ENCODE measurements at places on chromosomes 1 and 21.

- DNase-seq, result no peak
Measured at GRCh38 chr1:112575154-112575804, 43.7 kb downstream of the ST7L start.

- no peak for DNase-seq
Measured at GRCh38 chr1:21703318-21703963, 34.3 kb upstream of the RAP1GAP start.

DNA sequence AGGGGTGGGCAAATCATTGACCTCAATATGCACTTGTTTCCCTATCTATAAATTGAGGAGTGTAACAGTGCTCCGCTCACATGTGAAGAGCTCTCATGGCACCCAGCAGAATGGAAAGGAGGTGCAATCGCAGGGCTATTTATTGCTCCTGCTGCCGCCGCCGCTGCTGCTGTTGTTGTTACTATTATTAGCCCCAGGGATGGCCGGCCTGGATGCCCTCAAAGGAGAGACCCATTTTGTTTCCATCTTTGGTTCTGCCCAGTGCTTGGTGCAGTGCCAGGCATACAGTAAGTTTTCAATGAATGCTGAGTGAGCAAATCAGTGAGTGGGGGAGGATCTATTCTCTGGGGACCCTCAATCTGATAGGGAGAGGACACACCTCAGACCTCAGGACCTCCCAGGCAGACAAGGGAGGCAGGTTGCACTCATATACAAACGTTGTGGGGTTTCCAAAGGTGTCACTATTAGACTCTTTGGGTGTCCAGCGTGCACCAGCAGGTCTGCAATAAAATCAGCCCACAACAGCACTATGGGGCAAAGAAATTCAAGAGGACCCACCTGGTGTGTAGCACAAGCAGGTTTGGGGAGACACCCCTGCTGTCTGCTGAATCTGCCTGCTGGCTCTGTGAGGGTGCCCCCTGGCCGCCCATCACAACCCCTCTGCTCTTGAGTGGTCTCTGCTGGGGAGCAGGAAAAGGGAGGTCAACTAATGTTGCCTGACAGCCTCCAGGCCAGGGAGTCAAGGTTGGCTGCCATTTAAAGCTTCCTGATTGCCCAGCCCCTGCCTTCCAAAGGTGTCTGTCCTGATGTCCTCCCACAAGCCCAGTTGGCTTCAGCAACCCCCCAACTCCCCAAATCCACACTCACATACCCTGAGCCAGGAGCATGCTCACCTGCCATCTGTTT lies 136.3 kb downstream of the ACTL8 start:
- no peak for DNase-seq

- no peak for DNase-seq
Measured at GRCh38 chr1:204031098-204031710, 41.7 kb upstream of the SOX13 start.

DNA sequence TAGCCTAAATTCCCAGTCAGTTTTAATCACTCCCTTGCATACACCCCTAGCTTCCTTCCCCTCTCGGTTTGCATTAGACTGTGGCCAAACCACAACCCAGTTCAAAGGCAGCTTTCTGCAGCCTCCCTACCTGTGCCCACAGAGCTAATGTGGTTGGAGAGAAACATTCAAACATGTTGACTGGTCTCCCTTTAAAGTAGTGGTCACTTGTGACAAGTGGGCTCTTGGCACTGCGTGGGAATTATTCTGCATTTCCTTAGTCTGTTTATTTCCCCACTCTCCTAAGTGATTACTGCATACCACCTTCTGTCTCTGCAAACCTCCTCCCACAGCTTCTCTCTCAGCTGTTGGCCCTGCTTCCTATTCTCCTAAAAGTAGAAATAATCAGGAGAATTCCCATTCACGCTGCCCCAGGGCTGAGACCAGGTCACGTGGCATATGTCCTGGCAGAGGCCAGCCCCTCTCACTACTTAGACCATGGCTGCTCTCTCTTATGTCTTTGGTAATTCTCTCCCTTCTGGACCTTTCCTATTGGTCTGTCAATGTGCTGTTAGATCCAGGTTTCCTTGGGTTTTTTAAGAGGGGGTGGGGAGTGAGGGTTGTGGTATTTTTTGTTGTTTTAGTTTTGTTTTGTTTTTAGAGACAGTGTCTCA lies 38.4 kb upstream of the CD101 start:
- DNase-seq, result no peak

GRCh38 chr1:14494911-14495310 lies 103.6 kb upstream of the KAZN start:
- no peak for DNase-seq

GRCh38 chr1:226601456-226601855 lies 52.9 kb downstream of the STUM start:
- no peak for DNase-seq

GRCh38 chr21:20968391-20968790 lies 29.8 kb upstream of the NCAM2 start:
- DNase-seq, result no peak

DNA sequence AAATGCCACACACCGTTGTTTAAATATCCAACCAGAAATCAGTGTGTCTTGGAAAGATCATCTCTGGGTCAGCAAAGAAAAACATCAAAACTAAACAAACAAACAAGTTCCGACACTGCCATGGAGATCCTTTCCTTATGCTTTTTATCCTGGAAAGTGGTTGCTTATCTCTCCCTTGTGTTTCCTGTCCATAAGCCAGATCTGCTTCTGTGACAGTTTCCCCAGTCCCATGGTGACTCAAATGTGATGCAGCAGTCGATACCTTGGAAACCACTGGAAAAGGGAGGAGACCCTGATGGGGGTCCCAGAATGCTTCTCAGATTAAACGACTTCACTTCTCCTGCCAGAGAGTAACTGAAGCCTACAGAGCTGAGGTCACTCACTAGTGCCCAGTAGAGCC lies 94.7 kb downstream of the DMRTA2 start:
- no peak for DNase-seq

GRCh38 chr1:2266301-2266975 lies 38.3 kb downstream of the SKI start:
- no peak for DNase-seq

GRCh38 chr1:184300446-184300845 lies 86.4 kb upstream of the C1orf21 start:
- no peak for DNase-seq

GRCh38 chr1:61323681-61324328 lies 241.4 kb downstream of the NFIA start:
- no peak for DNase-seq

- no peak for DNase-seq
Measured at GRCh38 chr1:76998582-76999223, 131.4 kb downstream of the ST6GALNAC5 start.

DNA sequence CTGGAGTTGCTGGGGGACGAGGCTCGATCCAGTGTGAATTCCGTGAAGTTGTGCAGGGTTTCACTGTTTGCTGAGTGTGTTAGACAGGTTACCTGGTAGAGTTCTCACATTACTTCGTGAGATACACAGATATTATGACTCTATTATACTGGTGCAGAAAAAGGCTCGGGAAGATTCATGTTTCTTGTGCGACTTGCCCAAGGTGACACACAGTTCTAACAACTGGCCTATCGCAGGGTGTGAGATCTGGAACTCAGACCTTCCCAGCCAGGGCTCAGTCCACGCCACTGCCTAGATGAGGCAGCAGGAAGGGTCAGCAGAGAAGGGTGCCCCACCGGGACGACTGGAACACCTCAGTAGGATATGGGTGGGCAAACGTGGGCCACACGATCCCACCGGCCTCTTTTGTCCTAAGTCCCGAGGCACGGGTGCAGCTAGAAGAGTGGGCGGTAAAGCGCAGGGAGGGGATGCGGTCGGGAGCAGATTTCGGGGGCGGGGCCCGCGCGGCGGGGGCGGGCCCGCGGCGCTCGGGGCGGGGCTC lies 296 bp upstream of the RNPEP start:
- peak; percentile 46 for DNase-seq

DNA sequence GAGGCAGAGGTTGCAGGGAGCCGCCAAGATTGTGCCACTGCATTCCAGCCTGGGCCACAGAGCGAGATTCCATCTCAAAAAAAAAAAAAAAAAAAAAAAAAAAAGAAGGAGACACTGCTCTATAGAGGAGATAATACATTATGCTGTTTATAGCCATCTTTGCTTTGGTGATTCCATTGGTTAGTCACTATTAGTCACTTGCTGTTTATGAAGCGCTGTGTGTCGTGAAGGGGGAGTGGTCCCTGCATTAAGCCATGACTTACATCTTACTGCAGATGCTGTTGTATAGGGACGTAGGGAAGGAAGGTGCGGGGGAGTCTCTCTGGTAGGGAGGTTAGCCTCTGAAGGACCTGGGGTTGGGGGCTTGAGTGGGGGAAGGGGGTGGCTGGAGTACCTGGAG lies 48.3 kb downstream of the HUNK start:
- no peak for DNase-seq

GRCh38 chr1:157429601-157430240 lies 122.6 kb downstream of the FCRL5 start:
- DNase-seq, result no peak

- DNase-seq, result no peak
Measured at GRCh38 chr1:152505083-152505482, 5.5 kb upstream of the LCE5A start.

DNA sequence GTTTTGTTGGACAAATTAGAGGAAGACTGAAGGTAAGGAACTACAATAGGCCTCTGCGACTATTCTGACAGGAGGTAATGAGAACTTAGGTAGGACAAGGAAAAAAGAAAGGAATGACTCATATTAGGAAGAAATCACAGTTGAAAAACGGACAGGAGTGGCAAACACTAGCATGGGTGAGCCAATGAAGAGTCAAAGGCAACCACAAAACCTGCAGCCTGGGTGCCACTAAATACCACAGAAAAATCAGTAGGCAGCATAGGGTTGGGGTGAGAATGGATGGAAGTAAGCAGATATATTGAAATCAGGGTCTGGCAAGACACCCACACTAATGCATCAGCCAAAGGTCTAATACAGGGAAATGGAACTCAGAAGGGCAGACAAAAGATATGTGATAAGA lies 10.0 kb downstream of the RBM34 start:
- no peak for DNase-seq

GRCh38 chr1:224383218-224383617 lies 26.5 kb downstream of the CNIH4 start:
- DNase-seq, result no peak

DNA sequence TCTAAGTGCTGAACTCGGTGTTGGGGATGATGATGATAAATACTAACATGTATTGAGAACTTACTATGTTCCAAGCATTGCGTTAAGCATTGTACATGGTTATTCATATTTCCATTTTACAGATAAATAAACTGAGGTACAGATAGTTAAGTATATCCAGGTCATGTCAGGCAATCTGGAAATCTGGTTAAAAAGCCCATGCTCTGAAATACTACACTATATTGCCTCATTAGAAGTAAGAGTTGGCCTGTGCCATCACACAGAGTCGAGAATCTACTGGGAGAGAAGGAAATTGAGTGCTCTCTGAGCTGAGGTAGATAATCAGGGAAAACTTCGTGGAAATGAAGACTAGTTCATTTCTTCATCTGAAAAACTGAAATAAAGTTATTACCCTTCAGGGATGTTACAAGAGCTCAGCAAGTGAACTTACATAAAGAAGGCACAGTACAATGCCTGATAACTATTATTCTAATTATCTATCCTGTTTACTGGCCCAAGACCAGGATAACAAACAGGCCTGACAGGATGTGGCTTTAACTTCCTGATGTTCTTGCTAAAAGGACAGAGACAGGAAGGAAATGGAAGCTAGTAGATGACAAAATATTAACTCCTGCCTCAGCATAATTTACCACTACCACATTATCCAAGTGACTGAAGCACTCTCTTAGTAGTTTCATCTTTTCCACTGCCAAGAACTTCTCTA lies 85.6 kb downstream of the EPS15 start:
- no peak for DNase-seq

DNA sequence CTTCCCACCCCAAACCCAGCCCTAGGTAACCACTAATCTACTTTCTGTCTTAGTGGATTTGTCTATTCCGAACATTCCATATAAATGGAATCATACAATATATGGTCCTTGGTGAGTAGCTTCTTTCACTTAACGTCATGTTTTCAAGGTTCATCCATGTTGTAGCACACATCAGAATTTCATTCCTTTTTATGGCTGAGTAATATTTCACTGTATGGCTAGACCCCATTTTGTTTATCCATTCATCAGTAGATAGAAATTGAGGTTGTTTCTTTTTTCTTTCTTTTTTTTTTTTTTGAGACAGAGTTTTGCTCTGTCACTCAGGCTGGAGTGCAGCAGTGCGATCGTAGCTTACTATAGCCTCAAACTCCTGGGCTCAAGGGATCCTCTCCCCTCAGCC lies 3.2 kb downstream of the SPATA21 start:
- no peak for DNase-seq

- no peak for DNase-seq
Measured at GRCh38 chr1:234589064-234589800, 20.7 kb downstream of the IRF2BP2 start.

DNA sequence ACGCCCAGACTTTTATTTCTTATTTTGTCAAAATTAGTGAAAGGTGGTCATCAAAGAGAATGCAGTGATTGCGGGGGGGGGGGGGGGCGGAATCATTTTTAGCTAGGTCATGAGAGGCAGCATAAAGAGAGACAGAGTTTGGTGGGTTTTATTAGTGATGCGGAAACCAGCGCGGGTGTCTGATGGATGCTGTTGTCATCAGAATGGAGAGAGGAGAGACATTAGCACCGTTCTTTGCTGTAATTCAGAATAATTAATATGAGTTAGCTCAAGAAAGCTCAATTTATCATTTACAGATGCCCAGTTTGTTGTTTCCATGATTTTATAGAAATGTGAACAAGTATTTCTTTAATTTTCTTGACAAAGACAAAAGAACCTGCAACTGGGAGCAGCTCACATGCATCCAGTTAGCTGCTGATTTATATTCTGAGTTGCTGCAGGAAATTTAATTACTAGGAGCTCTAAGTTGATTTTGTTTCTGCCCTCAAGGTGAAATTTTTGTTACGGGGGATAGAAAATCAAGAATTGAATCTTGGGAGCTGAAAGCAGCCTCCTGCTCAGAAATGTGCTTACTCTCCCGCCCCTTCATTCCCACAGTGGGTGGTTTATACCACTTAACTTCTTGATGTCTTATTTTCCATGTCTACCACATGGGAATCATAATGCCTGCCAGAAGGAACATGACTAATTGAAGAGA lies 133.4 kb upstream of the MAP1LC3C start:
- no peak for DNase-seq

DNA sequence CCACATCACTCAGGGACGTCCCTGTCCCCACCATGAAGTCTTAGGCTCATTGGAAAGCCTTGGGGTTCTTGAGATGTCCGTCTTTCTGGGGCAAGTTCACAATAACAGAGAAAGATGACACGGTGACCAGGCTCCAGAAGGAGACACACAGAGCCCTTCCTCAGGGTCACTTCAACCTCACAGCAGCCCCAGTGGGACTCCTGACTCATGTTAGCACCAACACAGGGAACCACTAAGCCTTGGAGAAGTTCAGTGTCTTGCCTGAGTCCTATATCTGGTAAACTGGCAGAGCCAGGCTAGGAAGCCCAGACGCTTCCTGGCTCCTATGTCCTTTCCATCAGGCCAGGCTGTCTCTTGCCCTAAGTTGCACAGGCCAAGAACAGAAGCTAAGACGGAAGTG lies 199.1 kb downstream of the HIVEP3 start:
- DNase-seq, result no peak

GRCh38 chr1:30822006-30822405 lies 64.4 kb upstream of the LAPTM5 start:
- no peak for DNase-seq

- no peak for DNase-seq
Measured at GRCh38 chr1:89809556-89809955, 11.3 kb upstream of the LRRC8D start.
